ENCODE measurements at places on chromosomes 4 and X. TPM values are rescaled to one million over a fixed set of nuclear protein-coding genes. Genes with fewer than 3 reads are reported as not detected.

DNA sequence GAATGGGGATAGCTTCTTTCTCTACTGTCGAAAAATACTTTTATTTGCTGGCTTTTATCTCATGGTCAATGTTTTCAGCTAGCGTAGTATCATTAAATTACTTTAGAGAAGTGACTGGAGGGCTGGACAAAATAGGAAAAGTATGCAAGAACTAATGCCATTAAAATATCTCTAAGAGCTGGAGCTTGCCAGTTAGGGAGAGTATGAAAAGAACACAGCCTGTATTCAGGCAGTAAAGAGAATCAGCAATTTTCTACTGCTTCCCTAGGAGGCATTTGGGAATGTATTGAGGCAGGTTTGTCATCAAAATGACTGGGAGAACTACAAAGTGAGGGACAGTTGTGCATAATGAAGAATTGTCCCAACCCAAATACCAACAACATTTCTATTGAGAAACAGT, 43.0 kb upstream of the FTHL17 start:
- no peaks in the 10 kb centered on the region for H3K4me1 ChIP-seq
- no peaks in the 10 kb centered on the region for H3K36me3 ChIP-seq
- H3K27me3 ChIP-seq: no peaks in the 10 kb centered on the region
- no peak overlapping the region for H3K4me3 ChIP-seq
- no peak for DNase-seq
- no peak overlapping the region for H3K27ac ChIP-seq

DNA sequence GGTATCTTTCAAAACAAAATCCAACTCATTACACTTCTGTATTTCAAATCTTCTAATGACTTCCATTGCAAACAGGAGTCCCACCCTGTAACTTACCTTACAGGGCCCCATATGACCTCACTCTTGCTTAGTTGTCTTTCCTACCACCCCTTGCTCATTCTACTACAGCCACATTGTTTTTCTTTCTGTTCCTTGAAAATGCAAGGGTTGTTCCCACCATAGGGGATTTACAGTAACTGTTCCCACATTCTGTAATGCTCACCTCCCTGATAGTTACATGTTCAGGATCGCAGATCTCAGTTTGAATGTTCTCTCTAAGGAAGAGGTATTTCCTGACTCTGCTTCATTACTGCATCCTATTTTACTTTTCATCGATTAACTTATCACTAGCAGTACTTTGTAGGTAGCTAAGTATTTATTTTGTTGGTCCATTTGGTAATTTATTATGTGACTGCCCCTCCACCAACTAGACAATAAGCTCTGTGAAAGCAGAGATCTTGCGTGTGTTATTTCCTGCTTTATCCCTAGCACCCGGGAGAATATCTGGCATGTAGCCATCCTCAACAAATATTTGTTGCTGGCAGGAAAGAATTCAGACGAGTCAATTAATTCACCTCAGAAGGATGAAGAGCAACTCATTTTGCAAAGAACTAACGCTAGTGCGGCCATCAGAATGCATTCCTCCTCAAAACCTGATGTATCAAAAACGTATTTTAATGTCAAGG, 21.4 kb downstream of the MAOB start:
- H3K27ac ChIP-seq: no peak overlapping the region
- no peaks in the 10 kb centered on the region for H3K4me1 ChIP-seq
- no peak overlapping the region for H3K4me3 ChIP-seq
- H3K27me3 ChIP-seq: no peaks in the 10 kb centered on the region
- DNase-seq: no peak
- H3K36me3 ChIP-seq: no peaks in the 10 kb centered on the region

IL1RAPL1 gene
- not detected for total RNA-seq

GRCh38 chrX:45758738-45759397, 558.2 kb upstream of the DIPK2B start:
- no peaks in the 10 kb centered on the region for H3K36me3 ChIP-seq
- H3K4me1 ChIP-seq: peaks cover 85% of the 10 kb centered on the region
- no peaks in the 10 kb centered on the region for H3K27me3 ChIP-seq
- H3K4me3 ChIP-seq: peak overlapping the region; percentile 40
- peak overlapping the region; percentile 67 for H3K27ac ChIP-seq
- DNase-seq: peak; percentile 51

ANXA10 gene
- total RNA-seq: not detected

GRCh38 chr4:78014889-78015886, 41.9 kb upstream of the FRAS1 start:
- H3K4me3 ChIP-seq: no peak overlapping the region
- DNase-seq: no peak
- H3K4me1 ChIP-seq: no peaks in the 10 kb centered on the region
- H3K27ac ChIP-seq: no peak overlapping the region
- no peaks in the 10 kb centered on the region for H3K27me3 ChIP-seq
- no peaks in the 10 kb centered on the region for H3K36me3 ChIP-seq

NUDT11 gene
- 0.24 TPM for total RNA-seq

RPL36A gene
- total RNA-seq: 156 TPM

GRCh38 chr4:99614491-99614890, 39.9 kb downstream of the MTTP start:
- no peaks in the 10 kb centered on the region for H3K27me3 ChIP-seq
- no peak overlapping the region for H3K27ac ChIP-seq
- no peaks in the 10 kb centered on the region for H3K36me3 ChIP-seq
- H3K4me1 ChIP-seq: no peaks in the 10 kb centered on the region

DNA sequence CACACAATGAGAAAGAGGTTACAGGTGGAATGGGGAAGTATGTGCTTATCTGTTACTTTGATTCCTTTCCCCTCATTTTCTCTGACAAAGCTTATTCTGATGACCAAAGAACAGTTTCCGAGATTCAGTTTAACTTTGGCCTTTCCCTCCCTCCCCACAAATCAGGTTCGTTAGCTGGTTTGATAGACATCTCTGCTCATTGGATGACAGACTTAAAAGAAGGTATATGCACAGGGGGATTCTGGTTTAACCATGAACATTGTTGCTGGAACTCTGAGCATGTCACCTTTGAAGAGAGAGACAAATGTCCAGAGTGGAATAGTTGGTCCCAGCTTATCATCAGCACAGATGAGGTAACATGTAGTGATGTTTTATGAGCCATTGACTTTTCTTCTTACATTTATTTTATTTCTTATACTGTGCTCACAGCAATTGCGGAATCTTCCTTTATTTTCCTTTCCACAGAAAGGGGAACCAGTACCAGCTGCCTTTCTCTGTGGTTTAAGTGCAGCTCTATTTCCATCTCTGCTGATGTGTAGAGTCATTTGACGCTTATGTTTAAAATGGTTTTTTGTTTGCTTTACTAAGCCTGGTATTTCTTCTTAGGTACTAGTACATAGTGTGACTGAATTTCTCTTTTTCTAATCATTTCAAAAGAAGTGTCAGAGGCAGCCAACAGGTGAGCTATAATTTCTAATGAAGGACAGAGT, 125.0 kb downstream of the AKAP4 start:
- peak overlapping the region; percentile 22 for H3K27ac ChIP-seq
- H3K27me3 ChIP-seq: no peaks in the 10 kb centered on the region
- no peaks in the 10 kb centered on the region for H3K36me3 ChIP-seq
- H3K4me1 ChIP-seq: peaks cover 12% of the 10 kb centered on the region

PLXNB3 gene
- total RNA-seq: not detected

DNA sequence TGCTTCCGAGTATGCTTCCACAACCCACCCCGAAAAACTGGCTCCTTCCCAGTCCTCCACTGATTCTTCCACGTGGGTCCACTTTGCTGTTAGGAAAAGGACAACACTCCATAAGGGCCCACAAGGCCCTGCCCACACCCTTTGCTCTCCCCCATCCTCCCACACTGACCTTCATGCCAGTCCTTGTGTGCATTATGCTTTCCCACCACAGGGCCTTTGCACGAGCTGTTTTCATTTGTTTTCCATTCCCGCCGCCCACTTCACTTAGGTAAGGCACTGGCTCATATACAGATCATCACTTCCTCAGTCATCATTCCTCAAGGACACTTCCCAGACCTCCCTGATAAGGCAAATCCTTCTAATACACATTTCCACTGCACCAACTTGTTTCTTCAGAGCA, 16.8 kb upstream of the SEL1L3 start:
- no peak overlapping the region for H3K4me3 ChIP-seq
- H3K27ac ChIP-seq: peak overlapping the region; percentile 70
- peaks cover 76% of the 10 kb centered on the region for H3K4me1 ChIP-seq
- H3K27me3 ChIP-seq: no peaks in the 10 kb centered on the region
- no peak for DNase-seq
- no peaks in the 10 kb centered on the region for H3K36me3 ChIP-seq

- DNase-seq: peak; percentile 85
- peak within 1 kb of the TSS; percentile 72 for H3K27ac ChIP-seq
- peaks cover 32% of the 10 kb centered on the region for H3K4me1 ChIP-seq
- peaks cover 34% of the 10 kb centered on the region for H3K36me3 ChIP-seq
These were observed at the start of gene TLR1 for GRCh38 chr4:38804654-38805295. TSS of gene TLR1 (minus strand) at chr4:38804791. CDS start at chr4:38798831, 5,960 bp downstream.

MAGEC3 gene
- not detected for total RNA-seq

- H3K27ac ChIP-seq: no peak overlapping the region
- H3K36me3 ChIP-seq: no peaks in the 10 kb centered on the region
- H3K4me1 ChIP-seq: peaks cover 60% of the 10 kb centered on the region
- no peak overlapping the region for H3K4me3 ChIP-seq
- DNase-seq: peak; percentile 35
These were observed 113.2 kb upstream of the LSM6 start for GRCh38 chr4:146062340-146062739.

GRCh38 chrX:8190341-8190830, 19.3 kb upstream of the VCX2 start:
- DNase-seq: no peak
- no peaks in the 10 kb centered on the region for H3K36me3 ChIP-seq
- H3K27ac ChIP-seq: no peak overlapping the region
- no peaks in the 10 kb centered on the region for H3K27me3 ChIP-seq
- no peaks in the 10 kb centered on the region for H3K4me1 ChIP-seq
- H3K4me3 ChIP-seq: no peak overlapping the region

DNA sequence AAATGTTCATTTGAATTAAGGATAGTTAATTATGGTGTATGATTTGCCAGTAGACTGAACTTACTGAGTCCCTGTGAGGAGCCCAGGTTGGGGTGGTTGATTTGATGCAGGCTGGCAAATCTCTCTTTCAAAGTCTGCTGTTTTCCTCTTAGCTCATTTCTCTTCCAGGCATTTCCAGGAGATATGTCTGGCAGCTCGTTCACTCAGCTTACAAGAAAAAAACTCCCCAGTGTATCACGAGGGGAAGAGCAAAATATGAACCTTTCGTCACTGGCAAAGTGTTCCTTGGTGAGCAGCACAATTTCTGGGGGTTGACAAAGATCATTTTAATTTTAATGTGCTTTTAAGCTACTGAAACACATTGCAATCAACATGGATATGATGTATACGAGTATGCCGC, 244.2 kb downstream of the CBLL2 start:
- no peak overlapping the region for H3K27ac ChIP-seq
- no peak overlapping the region for H3K4me3 ChIP-seq
- H3K27me3 ChIP-seq: no peaks in the 10 kb centered on the region
- H3K4me1 ChIP-seq: no peaks in the 10 kb centered on the region
- no peak for DNase-seq

DNA sequence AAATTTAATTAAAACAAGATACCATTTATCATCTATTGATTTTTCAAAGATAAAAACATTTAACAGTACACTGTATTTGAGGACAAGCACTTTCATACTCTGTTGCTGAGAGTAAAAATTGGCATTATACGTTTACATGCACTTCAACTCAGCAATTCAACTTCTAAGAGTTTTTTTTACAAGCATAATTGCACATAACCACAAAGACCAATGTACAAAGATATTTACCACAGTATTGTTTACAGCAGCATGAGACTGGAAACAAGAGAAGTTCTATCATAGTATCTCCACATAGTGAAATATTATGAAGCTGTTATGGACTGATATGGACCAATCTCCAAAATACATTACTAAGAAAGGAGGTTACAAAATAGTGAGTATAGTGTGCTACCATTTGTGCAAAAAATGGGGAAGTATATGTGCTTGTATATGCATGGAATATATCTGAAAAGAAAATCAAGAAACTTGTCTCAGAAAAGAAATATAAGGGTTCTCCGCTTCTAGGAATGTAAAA, 10.9 kb downstream of the GAB3 start:
- no peaks in the 10 kb centered on the region for H3K36me3 ChIP-seq
- H3K4me3 ChIP-seq: no peak overlapping the region

GRCh38 chr4:158192439-158193158, 17.7 kb upstream of the TMEM144 start:
- no peak overlapping the region for H3K27ac ChIP-seq
- no peak for DNase-seq
- no peaks in the 10 kb centered on the region for H3K4me1 ChIP-seq
- no peaks in the 10 kb centered on the region for H3K36me3 ChIP-seq
- H3K4me3 ChIP-seq: no peak overlapping the region

DNA sequence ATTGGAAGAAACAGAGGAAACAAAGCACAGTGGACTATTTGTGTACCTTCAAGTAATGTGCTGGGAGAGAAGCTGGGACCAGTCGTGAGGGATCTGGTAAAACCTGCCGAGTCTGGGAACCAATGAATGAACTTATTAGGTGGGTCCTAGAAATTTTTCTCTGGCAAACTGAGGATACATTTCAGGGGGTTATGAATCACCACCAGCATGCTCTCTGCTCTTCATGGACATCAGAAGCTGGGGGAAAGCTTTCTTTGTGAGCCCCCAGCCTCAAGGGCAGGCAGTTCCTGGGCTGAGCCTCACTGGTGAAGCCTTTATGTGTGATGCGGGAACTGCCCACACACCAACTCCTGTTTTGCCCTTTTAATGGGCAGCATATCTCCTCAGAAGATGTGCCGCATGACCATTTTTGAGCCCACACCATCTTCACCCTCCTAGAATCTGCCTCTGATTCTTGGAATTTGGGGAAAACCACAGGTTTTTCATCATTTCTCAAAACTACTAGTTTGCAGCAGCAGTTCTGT, 95.4 kb upstream of the ENPP6 start:
- no peaks in the 10 kb centered on the region for H3K36me3 ChIP-seq
- no peak overlapping the region for H3K27ac ChIP-seq
- no peak overlapping the region for H3K4me3 ChIP-seq

DNA sequence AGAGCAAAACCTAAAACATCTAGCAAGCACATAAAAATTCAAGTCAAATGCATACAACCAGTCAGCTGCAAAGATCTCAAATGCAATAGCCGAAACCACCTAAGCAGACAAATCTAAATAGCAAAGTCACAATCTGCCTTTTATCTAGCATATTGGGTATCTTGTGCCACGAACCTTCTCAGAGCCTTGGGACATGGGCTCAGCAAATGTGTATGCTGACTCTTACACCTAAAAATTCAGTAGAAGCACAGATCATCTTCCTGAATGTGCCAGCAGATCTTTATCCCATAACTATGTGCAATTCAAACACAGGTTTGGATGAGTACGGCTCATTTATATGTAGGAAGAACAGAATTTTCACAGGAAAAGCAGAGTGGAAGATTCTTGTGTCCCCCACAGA, 492.1 kb downstream of the INPP4B start:
- no peak for DNase-seq
- H3K4me3 ChIP-seq: no peak overlapping the region
- H3K27ac ChIP-seq: no peak overlapping the region
- H3K36me3 ChIP-seq: no peaks in the 10 kb centered on the region
- no peaks in the 10 kb centered on the region for H3K4me1 ChIP-seq

MEPE gene
- not detected for total RNA-seq

REELD1 gene
- 2.6 TPM for total RNA-seq

- no peaks in the 10 kb centered on the region for H3K36me3 ChIP-seq
- H3K27ac ChIP-seq: no peak overlapping the region
- H3K4me1 ChIP-seq: no peaks in the 10 kb centered on the region
- no peaks in the 10 kb centered on the region for H3K27me3 ChIP-seq
These were observed 52.7 kb downstream of the TMEM164 start for GRCh38 chrX:110055616-110056015.

All from B cell (primary cell).